ENCODE measurements at places on chromosomes 7 and 10.

DNA sequence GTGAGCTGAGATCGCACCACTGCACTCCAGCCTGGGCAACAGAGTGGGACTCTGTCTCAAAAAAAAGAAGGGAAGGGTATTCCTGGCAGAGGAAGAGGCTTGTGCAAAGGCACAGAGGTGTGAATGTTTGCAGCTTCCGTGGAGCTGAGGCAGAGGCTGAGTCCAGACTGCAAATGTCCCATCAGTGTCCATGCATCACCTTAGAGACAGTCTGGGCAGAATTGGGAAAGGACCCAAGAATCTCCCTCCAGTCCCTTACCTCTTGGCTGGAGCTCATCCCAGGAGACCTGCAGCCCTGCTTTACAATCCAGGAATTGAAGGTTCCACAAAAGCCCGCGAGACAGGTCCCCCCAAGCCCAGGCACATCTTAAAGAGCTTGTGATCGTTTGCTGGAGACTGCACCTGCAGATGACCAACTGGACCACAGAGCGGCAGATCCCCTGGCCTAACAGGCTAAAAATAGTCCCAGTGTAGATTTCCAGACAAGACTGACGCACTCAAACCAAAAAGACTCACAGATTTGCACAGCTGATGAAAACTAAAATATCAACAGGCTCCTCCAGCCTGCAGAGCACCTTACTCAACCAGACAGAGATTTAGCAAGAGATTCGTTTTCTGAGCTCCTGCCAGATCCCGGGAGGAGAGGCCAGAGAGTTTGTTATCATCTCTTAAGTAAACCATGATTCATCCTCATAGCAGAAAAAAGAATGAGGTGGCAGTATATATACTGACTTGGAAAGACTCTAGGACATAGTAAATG is 22.9 kb upstream of the NANOS1 start:
- no peak for DNase-seq

DNA sequence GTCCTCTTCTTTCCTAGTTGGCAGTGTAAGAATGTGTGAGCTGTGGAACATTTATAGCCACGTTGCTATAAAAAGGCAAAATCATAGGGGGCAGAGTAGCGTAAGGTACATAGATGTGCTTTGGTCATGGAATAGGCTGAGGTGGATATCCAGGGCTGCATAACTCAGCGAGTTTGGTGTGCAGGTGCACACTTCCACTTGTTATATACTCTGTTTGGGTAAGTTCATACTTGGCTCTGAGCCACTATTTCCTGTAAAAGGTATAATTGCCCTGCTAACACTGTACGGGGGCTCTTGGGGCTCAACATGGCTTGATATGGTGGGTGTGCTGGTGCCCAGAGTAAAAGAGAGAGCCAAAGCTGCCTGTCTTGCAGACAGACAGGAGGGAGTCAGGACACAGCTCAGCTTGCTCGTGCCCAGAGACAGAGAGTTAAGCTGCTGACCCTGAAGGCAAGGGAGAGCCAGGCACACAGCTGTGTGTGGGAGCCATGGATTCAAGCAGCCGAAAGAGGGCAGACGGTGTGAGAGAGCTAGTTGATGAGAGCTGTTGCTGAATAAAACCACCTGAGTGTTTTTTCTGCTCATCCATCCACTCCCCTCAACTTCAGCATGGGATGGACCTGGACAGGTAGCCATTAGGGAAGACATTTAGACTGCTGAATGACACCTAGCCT is 126.7 kb downstream of the DKK1 start:
- no peak for DNase-seq

DNA sequence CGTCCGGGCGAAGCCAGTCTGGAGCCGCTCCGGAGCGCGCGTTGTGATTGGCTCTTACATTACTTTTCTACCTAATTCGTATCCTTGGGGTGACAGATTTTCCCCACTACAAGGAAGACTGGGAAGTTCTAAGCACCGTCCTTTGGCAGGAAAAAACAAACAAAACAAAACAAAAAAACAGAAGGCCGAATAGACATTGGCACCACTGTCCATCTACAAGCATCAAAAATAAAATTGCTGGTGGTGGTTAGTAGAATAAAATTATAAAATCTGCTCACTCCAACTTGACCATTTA is 651 bp upstream of the SKAP2 start:
- DNase-seq = no peak

GRCh38 chr10:129165076-129165720 is 301.8 kb upstream of the MGMT start:
- no peak for DNase-seq

DNA sequence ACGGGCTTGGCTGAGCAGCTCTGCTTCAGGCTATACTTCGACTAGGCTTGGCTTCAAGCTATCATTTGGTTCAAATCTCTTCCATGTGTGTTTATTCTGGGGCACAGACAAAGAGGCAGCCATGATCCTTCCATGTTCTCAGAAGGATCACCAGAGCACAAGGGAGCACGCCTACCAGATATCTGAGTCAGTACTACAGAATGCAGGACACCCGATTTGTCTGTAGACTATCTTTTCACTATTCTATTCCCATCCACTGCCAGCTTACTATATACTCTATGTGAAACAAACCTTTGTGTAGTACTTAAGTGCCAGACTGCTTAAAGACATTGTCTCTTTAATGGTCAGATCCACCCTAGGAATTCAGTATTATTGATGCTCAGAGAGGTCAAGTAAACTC is 35.1 kb downstream of the CH25H start:
- no peak for DNase-seq

GRCh38 chr7:10940704-10941355 is 32.8 kb upstream of the PHF14 start:
- no peak for DNase-seq

- DNase-seq = no peak
These were observed 71.5 kb downstream of the GPR85 start for GRCh38 chr7:113015034-113015645.

DNA sequence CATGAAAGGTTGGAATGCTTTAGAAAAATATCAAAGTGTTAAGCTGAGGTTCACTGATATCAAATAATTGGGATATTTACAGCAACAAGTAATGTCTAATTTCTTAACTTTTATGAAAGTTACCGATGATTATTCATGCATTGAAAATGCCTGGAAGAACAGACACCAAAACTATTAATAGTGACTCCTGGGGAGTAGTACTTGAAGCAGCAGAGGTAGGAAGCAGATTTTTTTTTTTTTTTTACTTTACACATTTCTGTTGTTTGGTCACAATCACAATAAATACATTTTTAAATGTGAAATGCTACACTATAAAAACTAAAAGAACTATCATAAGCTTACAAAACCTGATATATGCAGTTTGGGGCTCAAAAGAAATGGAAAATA is 70.5 kb upstream of the FGL2 start:
- no peak for DNase-seq

GRCh38 chr10:132812520-132812919 is 26.6 kb upstream of the NKX6-2 start:
- DNase-seq = no peak

GRCh38 chr7:75739796-75740672 is 1.3 kb upstream of the HIP1 start:
- DNase-seq = no peak

DNA sequence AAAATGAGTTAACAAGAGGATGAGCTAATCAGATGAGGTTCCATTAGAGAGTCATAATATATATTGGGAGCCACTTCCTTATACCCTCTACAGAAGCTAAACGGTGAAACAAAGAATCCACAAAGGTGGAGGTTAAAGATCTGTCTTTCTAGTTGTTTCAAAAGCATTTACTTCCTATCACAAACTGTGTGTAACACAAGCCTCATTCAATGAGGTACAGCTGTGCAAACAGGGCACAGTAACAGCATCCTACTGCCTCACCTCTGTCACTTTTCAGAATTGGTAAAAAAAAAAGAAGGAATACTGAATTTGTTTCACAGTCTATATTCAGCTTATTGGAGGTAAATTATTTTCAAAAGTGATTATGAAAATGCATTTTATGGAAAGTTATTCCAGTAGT is 128.7 kb downstream of the AGMO start:
- DNase-seq = no peak

DNA sequence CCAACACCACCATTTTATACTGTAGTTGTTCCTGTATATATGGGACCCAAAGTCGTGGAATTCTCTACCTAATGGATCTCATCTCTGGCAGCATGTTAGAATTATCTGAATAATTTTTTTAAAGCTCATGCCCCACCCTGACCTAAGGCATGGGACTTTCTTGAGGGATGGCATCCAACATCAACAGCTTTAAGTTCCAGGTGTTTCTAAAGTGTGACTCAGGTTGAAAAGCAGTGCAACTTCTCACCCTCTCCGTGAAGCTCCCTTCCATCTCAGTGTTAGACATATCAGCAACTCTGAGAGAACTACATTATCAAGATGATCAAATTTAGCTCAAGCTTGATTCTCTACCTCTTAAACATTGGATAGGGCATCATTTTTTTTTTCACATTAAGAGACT is 18.1 kb upstream of the RAB18 start:
- DNase-seq = no peak

GRCh38 chr10:49398986-49399385 is 3.1 kb upstream of the DRGX start:
- DNase-seq = no peak

DNA sequence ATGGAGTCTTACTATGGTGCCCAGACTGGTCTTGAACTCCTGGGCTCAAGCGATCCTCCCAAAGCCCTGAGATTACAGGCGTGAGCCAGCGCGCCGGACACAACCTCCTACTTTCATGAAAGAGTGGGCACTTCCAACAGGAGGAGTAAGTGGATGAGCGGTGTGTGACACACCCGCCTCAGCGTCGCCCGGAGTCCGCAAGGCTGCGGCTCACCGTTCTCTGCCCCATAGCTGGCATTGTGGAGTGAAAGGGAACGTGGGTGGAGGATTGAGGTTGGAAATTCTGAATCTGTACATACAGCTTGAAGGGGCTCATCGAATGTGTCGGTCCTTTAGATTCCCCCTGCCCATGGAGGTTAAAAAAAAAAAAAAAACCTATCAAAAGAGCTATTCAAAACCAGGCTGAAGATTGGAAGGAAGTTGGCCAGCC is 524 bp upstream of the PRXL2A start:
- DNase-seq = no peak

GRCh38 chr10:116866987-116867595 is 17.8 kb downstream of the ENO4 start:
- no peak for DNase-seq

DNA sequence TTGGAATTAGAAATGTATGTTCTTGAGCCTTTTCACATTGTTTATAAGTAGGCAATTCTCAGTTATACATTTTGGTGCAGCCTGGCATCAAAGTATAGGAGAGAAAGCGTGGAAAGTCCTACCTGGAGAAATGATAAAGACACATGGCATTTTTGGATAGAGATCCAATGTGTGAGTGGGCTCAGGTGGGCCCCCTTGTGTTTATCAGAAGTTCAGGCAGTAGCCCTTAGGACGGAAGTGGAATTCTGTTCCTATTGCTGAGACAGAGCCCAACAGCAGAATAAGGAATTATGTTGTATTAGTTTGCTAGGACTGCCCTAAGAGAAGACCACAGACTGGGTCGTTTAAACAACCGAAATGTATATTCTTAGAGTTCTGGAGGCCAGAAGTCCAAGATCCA is 85.2 kb upstream of the AMPH start:
- DNase-seq = no peak

DNA sequence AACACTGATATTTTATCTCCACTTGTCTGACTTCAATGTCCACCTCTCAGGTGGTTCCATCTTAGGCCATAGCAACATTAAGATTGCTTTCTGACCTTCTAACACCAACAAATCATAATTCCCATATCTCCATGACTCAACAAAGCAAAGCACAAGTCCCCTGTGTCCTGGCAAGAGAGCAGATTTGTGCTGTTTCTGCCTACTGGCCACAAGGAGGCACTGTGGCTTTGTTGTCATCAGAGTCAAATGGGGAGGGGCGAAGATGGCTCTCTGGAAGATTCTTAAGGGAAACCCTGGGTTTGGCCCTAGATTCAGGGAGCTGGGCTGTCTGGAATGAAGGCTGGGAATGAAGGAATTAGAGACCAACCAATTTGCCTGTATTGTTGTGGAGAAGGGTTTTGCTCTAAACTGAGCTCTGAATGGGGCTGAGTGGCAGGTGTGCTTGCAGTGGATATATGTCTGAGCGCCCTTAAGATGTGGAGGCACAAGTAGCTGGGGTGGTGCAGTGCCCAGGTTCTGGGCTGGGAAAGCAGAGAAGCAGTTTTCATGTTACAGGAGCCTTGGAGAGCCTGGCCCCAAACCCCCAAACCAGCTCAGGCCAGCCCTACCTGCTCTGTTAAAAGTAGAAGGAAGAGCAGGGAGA is 154.8 kb upstream of the PRSS58 start:
- no peak for DNase-seq

All from stimulated activated CD8-positive, alpha-beta memory T cell treated with anti-CD3 and anti-CD28 coated beads, Interleukin-7, amount 100 ng/mL, for 1 hour (primary cell).